ENCODE measurements at places on chromosomes 16 and 17.

DNA sequence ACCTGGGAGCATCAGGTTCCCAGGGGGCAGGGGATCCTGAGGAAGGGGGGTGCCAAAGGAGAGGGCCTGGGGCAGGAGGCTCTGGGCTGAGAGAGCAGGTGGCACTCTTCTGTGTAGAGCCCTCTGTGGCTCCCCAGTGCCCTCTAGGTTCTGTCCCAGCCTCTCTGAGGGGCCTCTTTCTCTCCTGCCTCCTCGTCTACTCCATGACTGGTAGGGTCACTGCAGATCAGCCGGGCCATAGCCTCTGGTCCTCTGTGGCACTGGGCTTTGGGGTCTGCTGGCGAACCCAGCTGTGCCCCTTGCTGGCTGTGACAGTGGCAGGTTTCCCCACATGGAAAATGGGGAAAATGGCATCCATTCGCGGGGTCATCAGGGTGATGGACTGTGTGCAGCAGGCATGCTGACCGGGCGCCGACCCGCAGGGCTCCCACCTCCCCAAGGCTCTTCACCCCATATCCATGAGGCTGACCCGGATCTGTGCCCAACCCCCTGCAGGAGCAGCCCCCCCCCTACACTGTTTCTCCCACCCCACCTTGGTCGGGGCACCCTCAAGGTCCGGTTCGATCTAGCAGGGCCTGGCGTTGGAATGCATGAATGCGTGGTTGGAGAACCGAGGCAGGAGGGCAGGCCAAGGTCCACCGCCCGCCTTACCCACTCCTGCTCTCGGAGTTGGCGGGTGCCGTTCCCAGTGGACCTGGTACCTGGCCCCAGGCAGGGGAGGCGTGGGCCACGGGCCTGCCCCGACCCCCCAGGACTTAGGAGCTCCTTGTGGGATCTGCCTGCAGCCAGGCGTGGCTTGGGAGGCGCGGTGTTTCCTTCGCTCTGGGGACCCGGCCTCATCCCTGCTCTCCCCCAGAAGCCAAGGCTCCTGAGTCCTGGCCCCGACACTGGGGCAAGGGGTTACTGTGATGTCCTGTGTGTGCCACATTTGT is 6.5 kb downstream of the GLIS2 start:
- DNase-seq: no peak

DNA sequence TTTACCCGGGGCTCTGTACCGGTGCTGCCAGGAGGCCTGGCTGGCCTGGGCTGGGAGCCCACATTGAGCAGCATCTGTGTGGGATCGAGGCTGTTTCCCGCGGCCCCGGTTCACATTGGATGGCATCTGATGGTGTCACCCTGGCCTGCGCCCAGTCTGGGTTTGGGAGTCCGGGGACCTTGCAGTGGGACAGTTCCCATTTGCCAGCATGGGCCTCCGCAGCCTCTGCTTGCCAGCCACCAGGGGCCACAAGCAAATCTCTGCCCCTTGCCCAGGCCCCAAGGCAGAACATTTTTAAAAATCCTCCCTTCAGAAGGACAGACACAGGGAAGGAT is 64.5 kb downstream of the BANP start:
- DNase-seq: no peak

DNA sequence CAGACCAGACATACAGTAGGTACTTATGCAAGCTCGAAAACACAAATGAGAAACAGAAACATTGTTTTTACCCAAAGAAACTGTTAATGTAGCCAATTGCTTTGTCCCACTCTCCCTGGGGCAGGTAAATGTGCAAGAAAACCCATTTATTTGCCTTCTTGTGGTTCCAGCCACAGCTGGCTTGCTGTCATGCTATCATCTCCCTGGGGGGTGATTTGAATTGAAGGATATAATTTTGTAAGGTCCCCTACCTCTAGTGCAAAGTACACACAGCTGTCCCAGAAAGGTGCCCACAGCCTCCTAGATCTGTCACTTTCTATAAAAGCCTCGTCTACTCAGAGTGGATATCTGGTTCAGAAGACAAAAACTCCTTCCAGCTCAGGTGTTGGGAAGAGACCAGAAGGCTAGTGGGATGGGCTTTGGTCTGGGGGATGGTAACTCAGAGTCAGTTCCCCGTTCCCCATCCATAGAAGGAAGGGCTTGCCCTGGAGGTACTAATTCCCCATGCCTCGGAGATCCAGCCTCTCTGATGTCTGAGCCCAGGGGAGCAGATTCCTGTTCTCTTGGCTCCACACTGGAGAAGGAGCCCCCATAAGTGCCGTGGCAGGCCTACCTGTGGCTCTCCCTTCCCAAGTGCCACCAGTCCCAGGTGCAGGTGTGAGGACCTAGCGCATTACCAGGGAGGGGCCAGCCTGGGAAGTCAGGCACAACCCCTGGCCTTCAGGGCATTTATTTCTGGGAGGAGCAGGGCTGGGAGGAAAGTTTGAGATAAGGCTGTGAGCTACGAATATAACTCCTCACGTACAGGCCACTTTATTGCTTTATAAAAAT is 2.4 kb upstream of the PRR15L start:
- DNase-seq: no peak

DNA sequence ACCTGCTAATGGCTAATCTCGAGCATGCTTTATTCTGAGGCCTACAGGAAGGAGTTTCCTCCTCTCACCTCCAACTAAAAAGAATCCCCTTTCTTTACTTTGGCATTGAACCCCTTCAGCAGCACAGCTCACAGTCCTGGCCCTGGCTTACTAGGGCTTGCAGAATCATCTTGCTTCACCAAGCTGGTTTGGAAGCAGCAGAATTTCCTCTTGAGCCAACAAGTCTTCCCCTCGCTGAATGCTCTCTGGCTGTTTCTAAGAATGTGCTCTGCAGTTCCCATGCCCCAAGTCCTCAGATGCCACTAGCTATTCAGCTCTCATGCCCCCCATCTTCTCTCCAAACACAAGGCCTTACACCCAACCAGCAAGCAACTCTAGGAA is 271.2 kb downstream of the NTN1 start:
- DNase-seq: no peak

- no peak for DNase-seq
These were observed 40.3 kb downstream of the ARHGAP17 start for GRCh38 chr16:24974859-24975258.

DNA sequence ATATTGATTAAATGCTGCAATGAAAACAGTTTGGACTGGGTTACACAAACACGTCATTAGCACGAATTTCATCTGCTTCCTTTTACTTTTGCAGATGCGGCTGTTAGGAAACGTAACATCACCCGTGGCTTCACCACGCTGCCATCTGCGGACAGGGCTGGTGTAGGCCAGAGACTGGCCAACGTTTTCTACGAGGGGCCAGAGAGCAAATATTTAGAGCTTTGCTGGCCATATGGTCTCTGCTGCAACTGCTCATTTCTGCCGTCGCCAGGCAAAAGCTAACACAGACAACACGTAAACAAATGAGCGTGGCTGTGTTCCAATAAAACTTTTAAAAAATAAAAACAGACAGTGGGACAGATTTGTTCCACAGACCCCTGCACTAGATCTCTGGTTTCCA is 96.6 kb downstream of the ENGASE start:
- DNase-seq: no peak

DNA sequence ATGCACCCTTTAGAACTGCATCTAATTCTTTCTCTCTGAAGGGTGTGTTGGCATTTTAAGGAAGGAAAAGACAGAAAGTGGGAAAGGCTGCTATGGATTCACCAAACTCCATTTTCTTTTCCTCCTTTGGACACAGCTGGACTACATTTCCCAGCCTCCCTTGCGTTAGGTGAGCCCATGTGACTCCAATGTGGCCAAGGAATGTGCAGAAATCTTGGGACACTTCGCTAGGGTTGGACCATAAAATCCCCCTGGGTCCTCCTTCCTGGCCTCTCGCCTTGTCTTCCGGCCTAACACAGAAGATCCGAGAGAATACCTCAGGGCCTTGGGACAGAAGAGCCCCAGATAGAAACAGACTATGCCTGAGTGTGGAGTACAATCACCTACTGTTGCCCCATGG is 56.3 kb downstream of the ABCC12 start:
- no peak for DNase-seq

GRCh38 chr17:5033352-5034015 is 1.7 kb downstream of the SLC52A1 start:
- DNase-seq: no peak

DNA sequence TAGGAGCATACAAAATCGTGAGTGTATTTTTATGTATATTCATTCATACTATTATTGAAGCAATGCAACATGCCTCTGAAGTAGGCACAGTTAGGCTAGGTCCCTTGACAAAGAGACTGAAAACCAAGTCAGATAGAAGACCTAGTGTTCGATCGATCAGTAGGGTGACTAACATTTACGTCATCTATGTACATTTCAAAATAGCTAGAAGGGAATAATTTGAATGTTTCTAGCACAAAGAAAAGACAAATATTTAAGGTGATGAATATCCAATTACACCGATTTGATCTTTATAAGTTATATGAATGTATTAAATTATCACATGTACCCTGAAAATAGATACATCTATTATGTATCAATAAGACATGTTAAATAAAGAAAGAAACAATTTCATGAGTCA is 610.1 kb downstream of the TOX3 start:
- no peak for DNase-seq

GRCh38 chr17:4161967-4162305 is 18.9 kb downstream of the CYB5D2 start:
- DNase-seq: no peak

- DNase-seq: no peak
These were observed 13.1 kb downstream of the CYB5D2 start for GRCh38 chr17:4155980-4156620.

- DNase-seq: no peak
These were observed 9.0 kb downstream of the CCR7 start for GRCh38 chr17:40556198-40556661.

DNA sequence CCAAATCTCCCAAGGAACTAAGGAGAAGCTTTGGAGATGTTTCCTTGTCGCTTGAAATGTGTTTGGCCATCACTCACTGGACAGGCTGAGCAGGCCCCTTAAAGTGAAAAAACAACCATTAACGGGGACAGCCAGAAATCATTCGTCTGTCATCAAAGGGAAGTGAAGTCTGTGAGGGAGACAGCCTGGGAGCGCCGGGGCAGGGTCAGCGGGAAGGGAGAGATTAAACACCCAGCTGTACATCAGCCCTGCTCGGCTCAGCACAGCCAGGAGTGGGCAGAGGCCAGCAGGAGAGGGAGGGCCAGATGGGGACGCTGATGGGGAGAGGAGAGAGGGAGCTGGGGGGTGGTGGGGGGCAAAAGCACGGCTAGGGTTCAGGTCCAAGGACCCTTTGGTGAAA is 105.1 kb downstream of the SDK2 start:
- no peak for DNase-seq

DNA sequence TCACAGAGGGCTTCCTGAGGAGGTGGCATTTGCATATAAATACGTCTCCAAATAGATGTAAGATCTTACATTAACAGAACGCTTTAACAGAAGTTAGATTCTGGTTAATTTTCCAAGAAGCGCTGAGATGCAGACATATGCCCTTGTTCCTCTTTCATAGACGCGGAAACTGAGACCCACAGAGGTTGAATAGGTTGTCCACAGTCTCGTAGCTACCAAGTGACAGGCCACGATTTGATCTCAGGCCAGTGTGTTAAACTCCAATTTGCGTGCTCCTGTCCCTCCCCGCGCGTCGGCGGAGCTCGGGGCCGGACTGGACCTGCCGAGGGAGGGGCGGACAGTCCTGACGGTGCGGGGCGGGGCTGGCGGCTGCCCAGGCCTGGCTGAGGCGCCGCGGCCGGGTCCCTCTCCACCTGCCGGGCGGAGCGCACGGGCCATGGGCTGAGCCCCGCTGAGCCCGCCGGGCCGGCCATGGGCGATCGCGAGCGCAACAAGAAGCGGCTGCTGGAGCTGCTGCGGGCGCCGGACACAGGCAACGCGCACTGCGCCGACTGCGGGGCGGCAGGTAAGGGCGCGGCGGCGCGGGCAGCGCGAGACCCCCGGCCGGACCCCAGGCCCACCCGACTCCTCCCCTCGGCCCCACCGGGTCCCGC is at the start of gene ADAP2:
ADAP2 (plus strand) TSS at position 402 of the 653 bp plus-strand sequence; CDS start at position 472, 70 bp downstream.
- DNase-seq: no peak

GRCh38 chr17:62653002-62653825 is 25.7 kb downstream of the MRC2 start:
- no peak for DNase-seq

GRCh38 chr17:7987112-7987893 is 15.1 kb upstream of the GUCY2D start:
- no peak for DNase-seq

GRCh38 chr17:17297217-17297616 is 6.0 kb upstream of the NT5M start:
- no peak for DNase-seq

GRCh38 chr16:30380803-30381208 is 1.6 kb downstream of the SEPTIN1 start:
- DNase-seq: no peak

DNA sequence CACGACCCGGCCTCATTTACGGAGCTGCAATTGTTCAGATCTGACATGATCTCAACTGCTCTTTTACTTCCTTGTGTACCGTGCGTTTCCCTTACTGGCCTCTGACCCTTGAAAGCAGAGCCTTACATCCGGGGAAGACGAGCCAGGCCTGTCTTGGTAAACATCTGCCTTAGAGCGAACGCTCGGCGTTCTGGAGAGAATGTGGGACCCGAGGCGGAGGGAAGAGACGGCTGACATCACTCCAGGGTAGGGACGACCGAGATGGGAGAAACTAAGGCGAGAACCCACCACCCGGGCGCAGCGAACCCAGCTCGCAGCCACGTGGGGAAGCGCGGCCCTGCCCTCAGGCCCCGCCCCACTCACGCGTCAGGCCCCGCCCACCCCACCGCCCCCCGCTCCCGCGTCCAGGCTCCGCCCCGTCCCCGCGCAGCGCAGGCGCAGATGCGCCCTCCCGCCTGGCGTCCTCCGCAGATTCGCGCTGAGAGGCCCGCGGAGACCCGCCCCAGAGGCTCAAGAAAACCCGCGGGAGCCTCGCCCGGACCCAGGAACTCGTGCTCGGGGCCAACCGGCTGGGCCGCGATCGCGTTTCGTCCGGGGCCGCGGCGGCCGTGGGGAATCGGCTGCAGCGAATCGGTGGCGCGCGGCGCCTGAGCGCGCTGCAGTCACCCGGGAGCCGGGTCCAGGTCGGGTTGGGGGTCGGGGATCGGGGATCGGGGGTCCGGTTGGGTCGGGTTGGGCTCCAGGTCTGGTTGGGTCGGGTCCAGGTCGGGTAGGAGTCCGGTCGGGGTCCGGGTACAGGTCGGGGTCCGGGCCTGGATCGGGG is at the start of gene TELO2:
TELO2 (plus strand) TSS at position 438 of the 823 bp plus-strand sequence. CDS start 922 bp downstream, outside the sequence.
- peak; percentile 13 for DNase-seq

DNA sequence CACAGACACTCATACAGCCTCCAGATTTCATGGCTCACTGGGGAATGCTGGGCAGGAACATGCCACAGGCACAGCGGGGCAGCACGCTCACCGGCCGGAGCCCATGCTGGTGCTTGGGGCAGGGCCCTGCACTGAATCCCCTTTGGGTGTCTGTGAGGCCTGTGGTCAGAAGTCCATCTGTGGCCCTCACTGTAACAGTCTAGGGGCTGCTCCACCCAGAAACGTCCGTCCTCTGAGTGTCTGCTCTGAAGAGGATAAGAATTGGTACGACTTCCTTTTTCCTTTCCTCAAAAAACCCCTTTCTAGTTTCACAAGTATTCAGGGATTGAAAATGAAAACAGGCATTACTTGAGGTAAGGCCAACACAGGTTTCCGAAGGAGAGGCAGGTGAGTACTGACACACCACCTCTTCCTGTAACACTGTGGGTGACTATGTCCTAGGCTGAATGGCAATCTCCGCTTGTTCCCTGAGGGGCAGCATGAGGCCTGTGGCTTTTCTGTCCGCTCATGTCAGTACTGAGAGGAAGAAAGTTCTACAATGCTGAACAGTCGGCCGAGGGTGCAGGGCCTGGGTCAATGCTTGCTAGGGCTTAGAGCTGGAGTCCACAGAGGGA is 42.5 kb downstream of the TMEM11 start:
- no peak for DNase-seq

All from AG09309 (cell line).